ENCODE measurements at places on chromosomes 3 and 15.
A peak's percentile ranks its signal among the peaks of the same experiment; 100 is the strongest.

- no peak for DNase-seq
These were observed 34.2 kb downstream of the LIMD1 start for GRCh38 chr3:45628746-45629145.

DNA sequence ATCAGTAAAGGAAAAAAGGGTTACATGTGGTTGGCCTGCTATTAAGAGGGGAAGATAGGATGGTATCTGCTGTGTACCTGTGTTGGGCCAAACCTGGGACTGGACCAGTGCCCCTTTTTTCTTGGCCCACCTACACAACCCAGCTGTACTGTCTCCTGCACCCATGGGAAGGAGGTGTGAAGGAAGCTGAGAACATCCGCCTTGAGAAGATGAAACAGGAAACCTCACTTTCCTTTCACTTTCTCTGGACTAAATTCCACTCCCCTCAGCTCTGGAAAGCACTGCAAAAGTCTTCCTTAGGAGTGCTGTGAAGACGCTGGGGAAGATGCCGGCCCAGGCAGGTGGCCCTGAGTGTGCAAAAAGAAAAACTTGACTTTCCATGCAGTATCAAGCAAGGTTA, 37.6 kb downstream of the LRRN1 start:
- no peak for DNase-seq

DNA sequence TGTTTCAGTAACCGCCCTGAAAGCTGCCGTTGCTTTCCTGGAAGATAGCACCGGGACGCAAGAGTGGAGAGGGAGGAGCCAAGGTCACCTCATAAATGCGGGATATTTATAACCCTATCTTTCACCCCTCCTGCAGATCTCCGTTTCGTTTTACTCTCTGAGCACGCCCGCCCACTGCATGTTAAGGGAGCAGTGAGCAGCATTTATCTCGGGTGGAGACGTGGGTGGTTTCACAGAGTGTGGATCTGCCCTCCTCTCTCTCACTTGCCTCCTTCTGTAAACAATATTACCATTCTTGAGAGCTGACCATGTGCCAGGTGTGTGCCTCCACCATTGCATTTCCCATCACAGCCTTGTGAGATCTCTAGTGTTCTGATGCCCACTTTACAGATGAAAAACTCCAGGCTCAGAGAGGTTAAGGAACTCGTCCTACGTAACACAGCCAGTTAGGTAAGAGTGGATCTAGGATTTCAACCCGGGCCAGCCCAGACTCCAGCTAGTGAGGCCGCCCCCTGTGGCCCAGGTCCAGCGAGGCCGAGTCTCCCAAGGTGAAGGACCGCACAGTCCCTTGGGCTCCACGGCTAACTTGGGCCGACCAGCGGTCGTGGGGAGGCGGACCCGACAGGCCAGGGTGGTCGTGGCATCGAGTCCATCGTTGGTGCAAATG, 16.9 kb upstream of the SEMA4B start:
- DNase-seq = no peak

GRCh38 chr15:51837792-51838251, 8.4 kb downstream of the TMOD3 start:
- DNase-seq = peak; percentile 6

DNA sequence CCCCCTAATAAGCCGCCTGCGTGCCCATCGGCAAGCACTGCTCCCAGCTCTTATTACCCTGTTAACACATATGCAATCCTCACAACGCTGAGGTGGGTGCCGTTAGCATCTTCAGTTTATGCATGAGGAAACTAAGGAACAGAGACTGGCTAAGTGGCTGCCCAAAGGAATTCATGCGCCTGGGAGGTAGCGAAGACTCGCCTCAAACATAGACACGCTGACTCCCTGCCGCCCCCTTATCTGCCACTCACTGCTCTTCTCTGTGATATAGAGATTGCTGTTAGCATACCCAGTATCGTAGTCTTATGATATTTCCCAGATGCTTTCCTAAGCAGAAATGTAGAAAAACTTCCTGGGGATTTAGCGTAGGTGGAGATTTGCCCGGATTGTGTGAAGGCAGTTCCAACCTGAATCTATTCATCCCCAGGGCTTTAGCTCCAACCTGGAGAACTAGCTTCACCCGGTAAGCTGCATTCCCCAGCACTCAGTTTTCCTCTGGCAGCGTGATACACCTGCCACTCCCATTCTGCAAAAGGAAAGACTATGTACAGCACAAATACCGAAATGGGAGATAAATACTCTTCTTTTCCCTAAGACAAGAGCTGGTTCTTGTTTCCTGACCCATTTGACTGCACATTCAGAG, 23.7 kb upstream of the CD47 start:
- DNase-seq = no peak

DNA sequence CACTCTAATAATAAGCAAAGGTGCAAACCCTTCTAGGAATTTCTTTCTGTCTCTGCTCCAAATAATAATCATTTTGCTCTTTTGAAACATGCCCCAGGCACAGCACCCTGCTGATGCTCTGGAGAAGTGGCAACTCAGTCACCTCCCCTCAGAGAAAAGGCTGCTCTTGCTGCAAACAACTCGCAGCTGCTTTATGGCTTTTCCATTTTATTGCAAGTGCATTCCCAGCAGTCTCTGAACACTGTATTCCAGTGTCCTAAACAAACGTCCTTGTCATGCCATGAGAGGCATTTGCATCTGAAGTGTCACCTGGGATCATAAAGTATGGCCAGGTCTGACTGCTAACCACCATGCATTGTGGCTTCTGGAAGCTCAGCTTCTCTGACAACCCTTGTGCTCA, 358.1 kb upstream of the TRIM42 start:
- DNase-seq = no peak

GRCh38 chr15:85333132-85333831, 47.1 kb upstream of the AKAP13 start:
- no peak for DNase-seq

GRCh38 chr3:78846718-78847117, 921.1 kb downstream of the ROBO1 start:
- DNase-seq = no peak

DNA sequence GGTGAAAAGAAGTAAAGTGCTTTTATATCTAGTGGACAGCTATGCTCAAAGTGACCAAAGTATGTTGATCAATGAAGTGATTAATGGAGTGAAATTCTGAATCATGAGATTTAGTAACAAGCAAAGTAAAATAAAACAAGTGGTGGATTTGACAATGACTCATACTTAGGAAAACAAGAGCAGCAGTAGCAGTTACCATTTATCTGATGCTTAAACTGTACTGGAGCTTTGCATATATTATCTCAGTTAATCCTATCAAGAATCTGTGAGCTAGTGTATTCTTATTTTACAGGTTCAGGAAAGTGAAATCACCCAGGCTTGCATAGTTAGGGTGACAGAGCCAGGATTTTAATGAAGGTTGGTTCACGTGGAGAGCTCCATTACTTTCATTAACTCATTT, 50.6 kb upstream of the SPATA16 start:
- DNase-seq = no peak

DNA sequence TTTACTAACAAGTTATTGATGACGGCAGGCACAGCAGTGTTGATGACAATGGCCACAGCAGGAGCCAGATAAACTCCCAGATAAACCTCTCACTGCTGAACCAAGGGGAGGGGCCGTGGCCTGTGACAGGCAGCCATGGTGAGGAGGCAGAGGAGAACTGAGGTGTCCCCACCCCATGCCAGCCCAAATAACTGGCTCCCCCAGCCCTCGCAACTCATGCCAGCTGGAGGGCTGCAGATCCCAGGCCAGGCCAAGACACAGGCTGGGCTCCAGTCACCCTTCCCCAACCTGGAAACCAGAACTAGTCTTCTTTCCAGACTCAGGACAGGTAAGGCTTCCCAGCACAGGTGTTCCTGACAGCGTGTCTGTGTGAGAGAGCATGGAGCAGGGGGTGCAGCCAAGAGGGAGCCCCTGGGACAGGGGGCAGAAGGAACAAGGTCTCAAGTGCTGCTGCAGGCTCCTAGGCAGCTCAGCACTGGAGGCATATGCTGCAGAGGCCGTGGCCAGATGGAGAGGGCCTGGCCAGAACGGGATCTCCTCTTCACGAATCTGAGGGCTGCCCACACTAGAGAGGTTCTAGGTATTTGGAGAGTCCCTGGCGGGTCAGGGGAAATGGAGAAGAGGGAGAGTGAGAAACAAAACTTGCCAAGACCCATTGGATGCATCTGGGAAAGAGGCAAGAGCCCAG, 15.9 kb downstream of the PLA2G4F start:
- no peak for DNase-seq

- no peak for DNase-seq
These were observed 35.9 kb downstream of the MINAR1 start for GRCh38 chr15:79467865-79468586.

- no peak for DNase-seq
These were observed 73.8 kb downstream of the MB21D2 start for GRCh38 chr3:192843723-192844485.

DNA sequence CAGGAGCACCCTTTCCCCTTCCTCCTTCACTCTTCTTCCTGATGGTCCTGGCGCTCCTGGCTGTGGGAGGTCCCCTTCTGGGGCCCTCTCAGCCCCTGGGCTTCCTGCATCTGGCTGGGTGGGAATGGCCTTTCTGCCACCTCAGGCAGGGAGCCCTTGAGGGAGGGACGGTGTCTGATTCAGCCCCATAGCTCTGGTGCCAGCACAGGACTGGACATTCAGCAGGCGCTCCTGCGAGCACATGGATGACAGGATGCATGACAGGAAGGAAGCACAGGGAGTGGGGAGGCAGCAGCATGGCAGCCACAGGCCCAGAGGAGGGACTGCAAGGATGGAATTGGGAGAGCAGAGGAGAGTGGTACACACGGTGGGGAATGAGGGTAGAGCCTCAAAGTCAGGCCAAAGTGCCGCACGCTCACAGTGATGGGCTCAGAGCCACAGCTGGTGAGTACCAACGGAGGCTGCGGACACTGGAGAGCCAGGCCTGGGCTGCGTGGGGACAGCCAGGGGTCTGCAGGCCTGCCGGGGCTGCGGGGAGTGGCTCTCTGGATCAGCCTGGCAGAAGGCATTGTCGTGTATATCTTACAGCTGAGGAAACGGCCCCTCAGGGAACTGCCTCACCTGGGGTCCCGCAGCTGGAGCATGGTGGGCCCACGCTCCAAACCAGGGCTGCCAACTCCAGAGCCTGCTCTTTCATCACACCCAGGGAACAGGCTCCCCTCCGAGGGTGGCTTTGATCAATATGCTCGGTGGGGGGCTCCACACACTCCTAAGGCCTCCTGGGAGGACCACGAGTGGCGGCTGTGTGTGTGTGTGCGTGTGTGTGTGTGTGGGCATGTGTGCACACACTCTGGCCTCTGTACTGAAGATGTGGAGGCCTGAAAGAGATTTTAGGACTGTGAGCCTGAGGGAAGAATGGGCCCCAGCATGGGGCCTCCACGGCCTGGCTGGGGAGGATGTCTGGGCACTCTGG, 51.4 kb upstream of the CTSH start:
- no peak for DNase-seq
